ENCODE measurements at places on chromosomes 5 and 9.
A peak's percentile ranks its signal among the peaks of the same experiment; 100 is the strongest.

GRCh38 chr5:122236270-122237040 lies 75.6 kb upstream of the SNCAIP start:
- no peak for DNase-seq

- no peak for DNase-seq
These were observed 33.9 kb downstream of the JAKMIP2 start for GRCh38 chr5:147748590-147748989.

DNA sequence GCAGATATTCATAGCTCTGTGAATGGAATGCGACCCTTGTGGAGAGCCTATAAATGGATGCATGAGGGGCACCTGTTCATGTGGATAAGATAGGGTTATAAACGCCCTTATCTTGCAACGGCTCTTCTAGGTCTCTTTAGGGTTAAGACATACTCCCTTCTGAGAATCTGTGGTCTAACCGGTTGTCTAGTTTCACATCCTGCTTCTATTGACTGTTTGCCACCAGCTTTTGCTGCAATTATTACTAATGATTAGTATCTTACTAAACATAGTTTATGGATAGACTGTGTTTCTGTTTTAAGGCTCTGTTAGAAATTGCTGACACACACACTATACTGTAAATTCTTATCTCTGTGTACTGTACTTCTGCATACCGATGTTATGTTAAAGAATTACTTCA lies 198.9 kb upstream of the CYLC2 start:
- no peak for DNase-seq

GRCh38 chr5:139692679-139693308 lies 44.6 kb downstream of the CXXC5 start:
- no peak for DNase-seq

- DNase-seq: peak; percentile 80
These were observed 78.8 kb upstream of the SPRY4 start for GRCh38 chr5:142403583-142403982.

GRCh38 chr5:1815071-1815786 lies 14.0 kb downstream of the NDUFS6 start:
- no peak for DNase-seq

- DNase-seq: no peak
These were observed 38.8 kb upstream of the ANXA2R start for GRCh38 chr5:43078956-43079355.

- no peak for DNase-seq
These were observed 42.3 kb downstream of the FAM78A start for GRCh38 chr9:131233995-131234394.

GRCh38 chr5:154709368-154710305 lies 45.5 kb upstream of the LARP1 start:
- DNase-seq: no peak

DNA sequence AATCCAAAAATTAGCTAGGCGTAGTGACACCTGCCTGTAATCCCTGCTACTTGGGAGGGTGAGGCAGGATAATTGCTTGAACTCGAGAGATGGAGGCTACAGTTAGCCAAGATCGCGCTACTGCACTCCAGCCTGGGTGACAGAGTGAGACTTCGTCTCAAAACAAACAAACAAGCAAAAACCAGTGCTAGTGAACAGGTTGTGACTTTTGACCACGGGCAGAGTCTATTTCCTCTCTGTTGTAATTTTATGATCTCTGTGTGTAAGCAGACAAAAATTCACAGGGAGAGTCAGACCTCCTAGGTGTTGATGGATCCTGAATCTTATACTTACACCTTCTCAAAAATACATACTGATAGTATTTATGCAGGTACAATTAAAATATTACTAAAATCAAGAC lies 65.8 kb downstream of the SPEF2 start:
- no peak for DNase-seq

- no peak for DNase-seq
These were observed 121.2 kb upstream of the ST8SIA4 start for GRCh38 chr5:101024299-101024698.

DNA sequence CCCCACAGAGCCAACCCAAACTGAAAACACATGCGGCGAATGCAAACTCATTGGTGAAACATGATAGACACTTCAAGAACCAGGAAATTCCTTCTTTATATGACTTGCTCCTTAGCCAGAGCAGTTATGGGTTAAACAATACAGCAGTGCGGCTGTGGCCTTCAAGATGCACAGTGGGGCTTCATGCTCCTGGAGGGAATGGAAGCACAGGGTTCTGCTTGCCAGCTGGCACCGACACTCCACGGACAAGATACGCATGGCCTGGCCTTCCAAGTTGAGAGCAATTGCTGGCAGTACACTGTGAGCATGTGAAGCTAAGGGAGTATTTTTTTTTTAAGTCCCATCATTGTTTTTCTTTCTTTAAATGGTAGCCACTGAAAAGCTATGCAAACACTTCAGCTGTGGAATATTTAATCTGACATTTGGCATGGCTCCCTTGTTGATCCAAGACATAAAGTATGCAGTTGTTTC lies 451.6 kb upstream of the CD180 start:
- no peak for DNase-seq

- no peak for DNase-seq
These were observed 201.7 kb upstream of the ZNF618 start for GRCh38 chr9:113674436-113674835.

DNA sequence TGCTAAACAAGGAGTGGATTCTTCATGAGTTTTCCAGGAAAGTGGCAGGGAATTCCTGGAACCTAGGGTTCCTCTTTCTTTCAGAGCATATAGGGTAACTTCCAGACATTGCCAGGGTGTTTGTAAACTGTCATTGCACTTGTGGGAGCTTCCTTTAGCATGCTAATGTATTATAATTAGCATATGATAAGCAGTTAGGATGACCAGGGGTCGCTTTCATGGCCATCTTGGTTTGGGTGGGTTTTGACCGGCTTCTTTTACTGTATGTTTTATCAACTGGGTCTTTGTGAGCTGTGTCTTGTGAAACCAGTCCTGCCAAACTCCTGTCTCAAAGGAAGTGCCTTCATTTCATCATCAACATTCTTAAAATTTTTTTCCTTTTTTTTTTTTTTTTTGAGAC lies 11.9 kb upstream of the MELK start:
- no peak for DNase-seq

DNA sequence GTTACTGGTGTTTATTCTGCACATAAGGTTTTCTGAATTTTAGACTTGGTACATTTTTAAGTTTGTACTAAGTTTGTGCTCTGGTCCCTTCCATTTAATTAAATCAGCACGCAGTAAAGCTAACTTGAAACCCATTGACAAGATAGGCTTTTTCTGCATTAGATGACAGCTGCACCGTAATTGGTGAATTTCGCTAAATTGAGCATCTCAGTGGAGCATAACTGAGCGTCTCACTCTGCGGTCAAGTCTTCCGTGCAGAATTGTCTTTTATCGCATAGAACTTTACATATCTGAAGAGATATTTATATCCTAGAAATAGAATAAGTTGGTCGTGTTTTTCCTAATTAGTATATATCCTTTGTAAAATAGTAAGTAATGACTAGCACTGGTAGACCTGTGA lies 4.1 kb downstream of the SUB1 start:
- DNase-seq: no peak

GRCh38 chr9:108117306-108117705 lies 627.7 kb upstream of the KLF4 start:
- DNase-seq: no peak

GRCh38 chr5:39178861-39179260 lies 40.5 kb downstream of the FYB1 start:
- DNase-seq: no peak

GRCh38 chr5:160133071-160133917 lies 14.0 kb upstream of the PWWP2A start:
- DNase-seq: peak; percentile 71

GRCh38 chr9:136354592-136355085 lies 8.9 kb downstream of the DNLZ start:
- no peak for DNase-seq

GRCh38 chr5:108637134-108637533 lies 110.6 kb upstream of the FER start:
- no peak for DNase-seq

- DNase-seq: no peak
These were observed 76.3 kb upstream of the IL12B start for GRCh38 chr5:159406571-159406970.

GRCh38 chr5:138663009-138663408 lies 87.8 kb upstream of the HSPA9 start:
- peak; percentile 16 for DNase-seq

DNA sequence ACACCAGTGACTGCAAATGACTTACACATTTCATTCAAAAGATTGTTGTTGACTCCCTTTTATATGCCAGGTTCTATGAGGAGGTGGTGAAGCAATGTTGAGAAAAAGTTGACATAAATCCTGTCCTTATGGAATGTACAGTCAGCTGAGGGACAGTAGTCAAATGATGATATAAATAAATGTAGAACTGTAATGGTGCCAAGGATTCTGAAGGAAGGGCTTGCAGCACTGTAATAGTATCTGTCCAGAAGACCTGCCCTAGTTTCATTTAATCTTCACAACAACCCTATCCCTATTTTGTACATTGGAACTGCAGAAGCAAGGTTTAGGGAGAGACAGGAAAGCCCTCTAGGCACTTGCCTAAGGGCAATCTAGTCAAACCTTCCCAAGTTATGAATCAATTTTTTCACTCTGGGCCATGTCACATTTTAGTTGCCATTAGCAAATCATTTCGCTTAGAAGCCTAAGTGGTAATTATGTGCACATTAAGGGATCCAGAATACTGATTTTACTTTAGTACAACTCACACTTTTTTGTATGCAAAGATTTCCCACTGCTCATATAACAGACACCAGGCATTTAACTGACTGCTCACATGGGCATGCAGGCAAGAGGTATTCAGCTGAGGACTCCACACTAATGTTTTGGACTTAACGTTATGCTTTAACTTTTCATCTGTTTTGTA lies 34.5 kb upstream of the LIFR start:
- DNase-seq: no peak

GRCh38 chr9:126406075-126406667 lies 79.5 kb downstream of the MVB12B start:
- DNase-seq: no peak

- DNase-seq: no peak
These were observed 31.7 kb upstream of the ZBTB43 start for GRCh38 chr9:126773004-126773607.

GRCh38 chr5:58800356-58800755 lies 217.5 kb downstream of the RAB3C start:
- no peak for DNase-seq

DNA sequence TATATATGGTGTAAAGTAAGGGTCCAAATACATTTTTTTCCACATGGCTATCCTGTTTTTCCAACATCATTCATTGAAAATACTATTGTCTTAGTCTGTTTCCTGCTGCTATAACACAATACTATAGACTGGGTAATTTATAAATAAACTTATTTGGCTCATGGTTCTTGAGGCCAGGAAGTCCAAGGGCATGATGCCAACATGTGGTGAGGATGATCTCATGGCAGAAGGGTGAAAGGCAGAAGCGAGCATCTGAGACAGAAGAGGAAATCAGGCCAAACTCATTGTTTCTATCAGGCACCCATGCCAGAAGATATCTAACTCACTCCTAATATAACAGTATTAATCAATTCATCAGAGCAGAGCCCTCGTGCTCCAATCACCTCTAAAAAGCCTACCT lies 42.6 kb downstream of the ANKRD55 start:
- no peak for DNase-seq

- no peak for DNase-seq
These were observed 757 bp downstream of the CDC26 start for GRCh38 chr9:113274474-113275156.

GRCh38 chr9:120265791-120266190 lies 314.2 kb downstream of the CDK5RAP2 start:
- DNase-seq: no peak

DNA sequence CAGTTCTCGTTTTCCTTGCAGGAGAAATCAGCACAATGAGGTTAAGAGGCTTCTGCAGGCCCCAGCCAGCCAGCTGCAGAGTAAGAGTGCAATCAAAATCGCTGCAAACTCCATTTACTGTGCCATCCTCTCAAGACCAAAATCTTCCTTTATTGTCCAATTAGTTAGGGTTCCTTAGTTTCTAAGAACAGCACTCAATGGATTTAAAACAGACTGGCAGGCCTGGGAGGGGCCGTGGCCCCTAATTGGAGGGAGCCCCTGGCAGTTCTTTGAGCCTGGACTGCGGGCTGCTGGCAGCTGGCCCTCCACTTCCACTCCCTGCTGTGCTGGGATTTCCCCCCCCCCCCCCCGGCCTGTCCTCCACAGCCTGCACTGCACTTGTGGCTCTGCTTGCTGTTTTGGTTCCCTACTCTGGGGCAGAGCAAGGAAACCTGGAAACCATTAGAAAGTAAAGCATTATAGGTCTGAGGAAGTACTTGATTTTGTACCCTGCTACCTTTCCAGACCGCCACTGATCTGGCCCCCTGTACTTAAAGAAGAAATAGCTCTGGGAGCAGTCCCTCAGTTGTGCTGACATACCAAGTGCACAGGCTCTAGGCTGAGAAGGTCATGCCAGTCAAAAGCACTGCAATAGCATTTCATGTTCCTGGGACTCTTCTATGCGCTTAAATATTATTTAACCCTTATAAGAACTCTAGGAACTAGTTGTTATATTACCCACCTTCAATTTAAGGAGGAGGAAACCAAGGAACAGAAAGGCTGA lies 129.0 kb downstream of the APBA1 start:
- DNase-seq: no peak

- DNase-seq: no peak
These were observed 12.0 kb downstream of the LRRC26 start for GRCh38 chr9:137157618-137158415.

- DNase-seq: no peak
These were observed 37.6 kb downstream of the ANKRD31 start for GRCh38 chr5:75199071-75199470.

GRCh38 chr5:168992687-168993086 lies 308.3 kb downstream of the SLIT3 start:
- peak; percentile 60 for DNase-seq

- DNase-seq: no peak
These were observed 144.9 kb upstream of the EGFLAM start for GRCh38 chr5:38113456-38113855.

GRCh38 chr5:118554981-118555380 lies 433.4 kb downstream of the DTWD2 start:
- DNase-seq: no peak

- DNase-seq: no peak
These were observed 89.4 kb upstream of the SLC12A2 start for GRCh38 chr5:127994087-127994660.

- DNase-seq: no peak
These were observed 8.5 kb downstream of the NRARP start for GRCh38 chr9:137293482-137294090.

- DNase-seq: no peak
These were observed 1.2 kb downstream of the FOXB2 start for GRCh38 chr9:77020413-77021290.

DNA sequence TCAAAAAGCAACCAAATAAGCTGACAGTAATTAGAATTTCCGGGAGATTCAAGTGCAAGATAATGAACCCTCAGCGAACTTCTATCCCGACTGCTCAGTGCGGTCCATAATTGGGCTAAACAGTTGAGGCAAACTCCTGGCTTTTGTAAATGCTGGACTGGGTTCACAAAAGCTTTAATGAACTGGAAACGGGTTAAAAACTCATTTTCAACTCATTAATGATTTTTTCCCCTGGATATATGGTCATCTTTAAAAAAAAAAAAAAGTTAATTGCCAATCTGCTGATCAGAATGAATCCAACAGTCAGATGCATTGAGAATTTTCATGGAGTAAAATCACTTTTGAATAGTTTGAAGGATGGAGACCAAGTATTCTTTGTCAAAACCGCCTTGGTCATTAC lies 79.5 kb upstream of the WWC1 start:
- DNase-seq: no peak
